GM12864 (cell line): ENCODE measurements at places on chromosomes 11 and 22.

DNA sequence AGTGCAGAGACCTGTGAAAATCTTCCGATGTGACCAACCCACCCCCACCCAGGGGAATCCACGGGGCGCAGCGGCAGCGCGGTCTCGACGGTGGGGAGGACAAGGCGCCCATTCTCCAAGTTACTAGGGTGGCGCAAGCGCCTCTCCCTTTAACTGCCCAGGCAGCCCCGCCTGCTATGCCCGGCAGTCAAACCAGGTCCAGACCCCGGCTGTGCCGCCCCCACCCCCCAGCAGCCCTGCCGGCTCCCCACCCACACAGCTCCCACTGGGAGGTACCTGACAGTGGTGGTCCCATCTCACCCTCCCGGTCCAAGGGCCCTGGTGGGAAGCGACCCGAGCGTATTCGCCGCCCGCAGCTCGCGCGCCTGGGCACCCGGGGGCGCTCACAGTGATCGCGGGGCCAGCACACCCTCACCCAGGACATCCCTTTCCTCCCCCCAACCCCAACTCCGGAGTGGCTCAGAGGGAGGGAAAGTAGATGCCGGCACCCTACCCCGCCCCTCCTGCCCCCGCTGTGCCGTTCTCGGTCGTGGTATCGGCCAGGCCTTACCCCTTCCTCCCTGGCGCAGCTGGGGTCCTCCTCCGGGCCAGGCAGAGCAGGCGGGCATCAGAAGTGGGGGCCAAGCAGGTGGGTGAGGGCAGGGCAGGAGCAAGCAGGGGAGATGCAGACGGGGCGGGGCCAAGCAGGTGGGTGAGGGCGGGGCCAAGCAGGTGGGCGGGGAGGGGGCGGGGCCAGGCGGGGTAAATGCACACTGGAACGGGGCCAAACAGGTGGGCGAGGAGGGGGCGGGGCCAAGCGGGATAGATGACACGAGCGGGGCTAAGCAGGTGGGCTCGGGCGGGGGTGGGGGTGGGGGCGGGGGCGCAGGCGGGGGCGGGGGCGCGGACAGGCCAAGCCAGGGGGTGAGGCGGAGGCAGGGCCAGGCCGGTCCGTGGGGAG lies at the start of gene TRPM5:
Gene TRPM5 (minus strand): TSS at position 634 of the 940 bp plus-strand sequence. CDS start 21,478 bp downstream, outside the sequence.
- no peak for DNase-seq

GRCh38 chr22:39518996-39519680 lies 1.2 kb upstream of the ATF4 start:
- no peak for DNase-seq

DNA sequence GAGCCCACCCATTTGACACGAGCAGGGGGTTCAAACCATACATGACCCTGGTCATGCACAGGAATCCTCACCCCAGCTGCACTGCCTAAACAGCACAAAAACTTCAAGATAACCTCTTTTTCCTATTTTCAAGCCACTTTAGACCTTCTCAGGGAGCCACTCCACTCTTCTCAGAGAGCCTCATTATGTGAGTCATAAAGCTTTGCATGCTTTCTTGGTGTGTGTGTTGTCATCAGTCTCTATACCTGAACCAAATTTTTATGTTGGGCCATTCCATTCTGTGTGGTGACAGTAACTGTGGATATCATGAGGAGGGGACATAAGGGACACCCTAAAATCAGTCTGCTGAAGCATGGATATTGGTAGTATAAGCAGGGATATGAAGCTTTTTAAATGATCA lies 769.5 kb upstream of the API5 start:
- no peak for DNase-seq

DNA sequence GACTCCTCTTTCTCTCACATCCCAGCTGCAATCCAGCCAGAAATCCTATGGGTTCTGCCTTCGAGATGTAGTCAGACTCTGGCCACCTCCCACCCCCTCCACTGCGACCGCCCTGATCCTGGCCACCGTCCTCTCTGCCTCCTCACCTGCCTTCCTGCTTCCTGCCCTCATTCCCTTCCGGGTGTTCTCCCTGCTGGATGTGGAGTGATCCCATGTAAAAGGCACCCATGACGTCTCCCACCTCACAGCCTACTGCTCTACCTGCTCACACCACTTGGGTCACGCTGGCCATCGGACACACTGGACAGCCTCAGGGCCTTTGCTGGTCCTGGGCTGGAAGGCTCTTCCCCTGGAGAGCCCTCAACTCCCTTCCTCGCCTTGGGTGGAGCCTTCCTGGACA lies 33.7 kb upstream of the CD5 start:
- no peak for DNase-seq

DNA sequence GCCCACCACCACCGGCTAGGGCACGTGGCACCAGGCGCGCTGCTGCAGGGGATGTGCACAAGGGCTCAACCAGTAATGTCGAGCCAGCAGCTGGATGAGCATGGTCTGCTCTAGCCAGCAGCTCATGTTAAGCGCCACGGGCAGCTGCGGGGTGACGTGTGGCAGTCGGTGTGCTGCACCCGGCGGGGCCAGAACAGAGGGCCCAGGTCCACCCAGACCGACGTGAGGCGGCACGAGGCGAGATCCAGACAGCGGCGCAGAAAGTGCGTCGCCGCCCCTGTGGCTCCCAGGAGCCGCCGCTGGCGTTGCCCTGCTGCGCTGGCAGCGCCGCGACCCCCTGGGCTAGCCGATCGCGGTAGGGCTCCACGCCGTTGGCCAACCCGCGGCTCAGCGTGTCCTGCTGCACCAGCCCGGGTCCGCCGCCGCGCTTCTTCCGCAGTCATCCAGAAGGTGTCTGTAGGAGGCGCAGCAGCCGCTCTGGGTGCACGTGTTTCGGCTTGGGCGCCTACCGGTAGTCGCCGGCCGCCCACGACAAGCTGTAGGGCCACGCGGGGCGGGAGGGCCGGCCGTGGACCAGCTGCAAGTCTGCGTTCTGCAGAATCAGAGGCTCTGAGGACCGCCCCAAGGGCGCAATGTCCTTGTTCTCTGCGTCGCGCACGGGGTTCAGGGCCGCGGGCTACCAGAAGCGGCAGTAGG lies 4.6 kb upstream of the GALR3 start:
- DNase-seq = no peak

GRCh38 chr11:134483291-134483690 lies 71.2 kb upstream of the B3GAT1 start:
- DNase-seq = no peak

GRCh38 chr11:96333191-96333719 lies 9.7 kb downstream of the MAML2 start:
- DNase-seq = no peak

- DNase-seq = no peak
Observed at GRCh38 chr11:2527621-2528291, 82.9 kb downstream of the KCNQ1 start.

GRCh38 chr11:85673393-85673792 lies 8.5 kb upstream of the CREBZF start:
- no peak for DNase-seq

GRCh38 chr11:34457607-34458006 lies 18.9 kb downstream of the CAT start:
- DNase-seq = no peak

DNA sequence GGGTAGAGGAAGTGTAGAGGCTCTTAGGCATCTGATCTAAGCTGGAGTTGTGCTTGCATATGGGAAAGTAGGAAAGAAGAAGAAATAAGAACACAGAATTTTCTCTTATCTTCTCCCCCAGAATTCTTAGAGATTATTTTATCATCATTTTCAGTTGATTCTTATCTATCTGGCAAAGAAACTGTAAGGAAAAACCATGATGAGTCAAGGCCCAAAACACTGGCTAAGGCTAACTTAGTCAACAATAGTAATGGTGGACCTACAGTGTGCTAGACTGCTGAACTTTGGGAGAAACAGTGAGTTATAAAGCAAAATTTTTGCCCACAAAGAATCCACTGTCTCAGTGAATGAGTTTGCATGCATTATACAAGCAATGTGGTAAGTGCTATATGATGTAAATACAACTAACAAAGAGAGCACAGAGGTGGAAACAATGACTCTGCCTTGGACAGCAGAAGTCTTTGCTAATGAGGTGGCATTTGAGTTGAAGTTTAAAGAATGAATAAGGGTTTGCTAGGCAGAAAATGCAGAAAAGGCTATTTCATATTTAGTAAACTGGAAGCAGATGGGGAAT lies 344.5 kb upstream of the PLET1 start:
- no peak for DNase-seq

DNA sequence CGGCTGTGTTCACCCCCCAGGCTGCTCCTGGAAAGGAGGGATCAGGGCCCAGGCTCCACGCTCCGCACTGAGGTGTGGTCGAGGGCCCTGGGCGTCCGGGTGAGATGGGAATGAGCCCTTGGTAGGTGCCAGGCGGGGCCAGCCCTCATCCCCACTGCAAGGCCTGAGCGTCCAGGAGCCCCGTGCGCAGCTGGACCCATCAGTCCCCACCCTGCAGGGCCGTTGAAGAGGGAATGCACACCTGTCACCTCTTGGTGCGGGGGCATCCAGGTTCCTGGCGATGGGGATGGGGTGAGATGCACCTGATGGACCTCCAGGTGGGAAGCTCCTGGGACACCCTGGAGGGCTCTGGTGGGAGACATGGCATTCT lies 72.2 kb downstream of the KCNQ1 start:
- DNase-seq = no peak

- DNase-seq = no peak
Observed at GRCh38 chr11:121933294-121933693, 182.7 kb downstream of the BLID start.

GRCh38 chr11:76613901-76614300 lies 56.6 kb downstream of the LRRC32 start:
- DNase-seq = no peak

DNA sequence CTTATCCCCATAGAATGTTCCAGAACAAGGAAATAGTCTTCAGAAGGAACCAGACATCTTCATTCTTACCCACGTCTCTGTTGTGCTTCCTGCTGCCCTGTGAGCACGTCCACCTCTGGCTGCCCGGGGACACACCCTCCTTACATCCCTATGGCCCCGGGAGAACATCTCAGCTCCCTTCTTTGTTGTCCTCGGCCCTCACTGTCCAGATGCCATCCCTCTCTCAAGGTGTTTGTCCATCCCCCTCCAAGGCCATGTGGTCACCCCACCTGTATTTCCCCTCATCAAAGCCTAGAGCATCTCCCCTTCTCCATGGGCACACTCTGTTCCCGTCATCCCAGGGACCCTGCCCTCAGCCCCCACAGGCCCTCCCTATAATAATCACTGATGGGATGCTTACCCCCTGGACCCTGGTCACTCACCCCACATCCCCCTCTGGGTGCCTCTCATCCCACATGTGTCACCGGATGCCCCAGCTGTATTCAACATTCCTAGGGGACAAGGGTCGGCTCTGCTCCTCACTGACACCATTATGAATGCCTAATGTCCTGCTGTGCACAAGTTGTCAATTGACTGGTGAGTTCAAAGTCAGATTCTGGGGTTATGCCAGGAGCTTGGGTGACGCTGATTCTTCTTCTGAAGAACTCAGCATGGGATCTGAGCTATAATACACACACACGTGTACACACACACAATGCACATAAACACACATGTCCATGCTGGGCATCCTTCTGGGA lies 28.8 kb downstream of the IGLL5 start:
- DNase-seq = no peak

GRCh38 chr22:47460176-47460575 lies 697.7 kb downstream of the TBC1D22A start:
- no peak for DNase-seq

DNA sequence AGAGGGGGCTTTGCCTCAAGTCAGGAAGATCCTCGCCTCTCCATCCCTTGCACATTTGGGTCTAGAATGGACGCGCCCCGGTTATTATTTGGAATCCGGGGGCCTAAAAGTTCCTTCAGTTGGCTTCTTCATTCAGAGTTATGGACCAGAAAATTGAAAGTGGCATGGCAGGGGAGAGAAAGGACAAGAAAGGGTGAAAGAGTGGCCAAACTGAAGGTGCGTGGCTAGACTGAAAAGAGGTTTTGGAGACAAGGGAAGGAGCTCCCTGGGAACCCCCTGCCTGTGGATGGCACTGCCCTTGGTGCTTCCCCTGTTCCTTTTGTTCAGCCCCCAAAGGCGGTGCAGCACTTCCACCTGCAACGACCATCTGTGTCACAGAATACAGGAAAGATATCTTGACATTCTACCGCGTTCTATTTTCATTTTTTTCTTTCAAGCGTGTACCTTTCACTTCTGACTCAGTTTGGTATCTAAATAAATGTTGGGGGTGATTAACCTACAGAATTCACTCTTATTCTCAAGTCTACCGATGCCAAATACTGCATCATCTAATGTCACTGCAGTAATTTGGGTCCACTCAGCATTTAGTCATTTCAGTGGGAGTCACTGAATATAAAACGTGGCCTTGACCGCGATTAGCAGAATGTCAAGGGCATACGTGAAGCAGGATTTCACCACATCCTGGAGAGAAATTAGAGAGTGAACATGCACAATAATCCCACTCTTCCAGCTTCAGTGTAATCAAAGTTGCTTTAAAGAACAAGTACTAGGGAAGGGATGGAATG lies 88.1 kb upstream of the ARHGAP32 start:
- DNase-seq = no peak

DNA sequence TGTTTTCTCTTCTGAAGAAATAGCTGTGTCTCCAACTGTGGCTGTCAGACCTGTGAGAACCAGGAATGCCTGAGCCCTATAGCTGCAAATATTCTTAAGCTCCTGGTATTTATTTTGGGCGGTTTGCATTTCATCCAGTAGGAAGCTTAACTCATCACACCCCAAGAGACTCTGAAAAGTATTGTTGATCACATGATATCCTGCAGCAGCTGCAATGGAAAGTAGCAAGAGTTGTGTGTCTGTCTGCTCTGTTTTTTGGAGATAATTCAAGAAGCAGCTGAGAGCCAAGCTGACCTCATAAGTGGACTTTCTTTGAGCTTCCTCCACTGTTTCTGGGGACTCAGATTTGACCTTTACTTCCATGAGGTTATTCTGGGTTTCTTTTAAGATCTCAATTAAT lies 36.4 kb upstream of the MRPL17 start:
- no peak for DNase-seq

- DNase-seq = no peak
Observed at GRCh38 chr11:34869425-34869824, 46.8 kb downstream of the APIP start.

GRCh38 chr11:74449369-74449931 lies 17.9 kb downstream of the KCNE3 start:
- peak; percentile 36 for DNase-seq

GRCh38 chr11:76480241-76480640 lies 35.4 kb downstream of the EMSY start:
- no peak for DNase-seq

DNA sequence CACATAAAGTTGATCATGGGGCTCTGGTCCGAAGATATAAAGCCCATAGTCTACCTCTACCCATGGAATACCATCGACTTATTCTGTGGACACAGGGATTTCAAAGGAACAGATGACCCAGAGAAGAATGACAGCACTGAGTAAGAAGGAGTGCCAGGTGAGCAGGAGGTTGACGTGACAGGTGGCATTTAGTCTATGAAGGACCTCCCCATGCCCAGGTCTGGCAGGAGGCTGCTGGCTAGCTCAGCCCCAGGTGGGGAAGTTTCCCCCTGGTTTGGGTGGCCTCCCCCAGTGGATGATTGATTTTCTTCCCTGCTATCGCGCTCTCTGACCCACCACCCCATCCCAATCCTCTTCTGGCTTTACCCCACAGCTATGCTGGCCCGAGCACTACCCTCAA lies 39.1 kb downstream of the KCNC1 start:
- no peak for DNase-seq

GRCh38 chr11:83827940-83828554 lies 541.9 kb upstream of the CCDC90B start:
- no peak for DNase-seq
